ENCODE measurements at places on chromosomes 4 and X.

DNA sequence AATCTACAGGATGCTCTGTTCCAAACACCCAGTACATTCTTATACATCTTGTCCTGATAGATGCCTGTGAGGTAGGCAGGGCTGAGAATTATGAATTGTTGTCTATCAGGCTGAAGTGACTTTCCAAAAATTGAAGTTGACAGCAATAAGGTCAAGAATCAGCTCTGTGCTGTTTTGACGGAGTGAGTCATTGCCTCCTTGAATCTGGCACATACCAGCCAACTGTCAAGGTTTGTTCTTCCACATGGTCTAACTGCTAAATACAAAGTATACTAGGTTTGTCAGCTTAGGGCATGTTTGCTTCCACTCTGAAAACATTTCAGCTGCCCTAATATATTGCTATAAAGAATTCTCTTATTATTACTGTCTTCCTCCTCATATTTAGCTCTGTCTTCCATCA, 32.3 kb downstream of the SH3RF1 start:
- DNase-seq: no peak

- DNase-seq: no peak
Observed at GRCh38 chr4:172819353-172819752, 349.3 kb upstream of the GALNT7 start.

DNA sequence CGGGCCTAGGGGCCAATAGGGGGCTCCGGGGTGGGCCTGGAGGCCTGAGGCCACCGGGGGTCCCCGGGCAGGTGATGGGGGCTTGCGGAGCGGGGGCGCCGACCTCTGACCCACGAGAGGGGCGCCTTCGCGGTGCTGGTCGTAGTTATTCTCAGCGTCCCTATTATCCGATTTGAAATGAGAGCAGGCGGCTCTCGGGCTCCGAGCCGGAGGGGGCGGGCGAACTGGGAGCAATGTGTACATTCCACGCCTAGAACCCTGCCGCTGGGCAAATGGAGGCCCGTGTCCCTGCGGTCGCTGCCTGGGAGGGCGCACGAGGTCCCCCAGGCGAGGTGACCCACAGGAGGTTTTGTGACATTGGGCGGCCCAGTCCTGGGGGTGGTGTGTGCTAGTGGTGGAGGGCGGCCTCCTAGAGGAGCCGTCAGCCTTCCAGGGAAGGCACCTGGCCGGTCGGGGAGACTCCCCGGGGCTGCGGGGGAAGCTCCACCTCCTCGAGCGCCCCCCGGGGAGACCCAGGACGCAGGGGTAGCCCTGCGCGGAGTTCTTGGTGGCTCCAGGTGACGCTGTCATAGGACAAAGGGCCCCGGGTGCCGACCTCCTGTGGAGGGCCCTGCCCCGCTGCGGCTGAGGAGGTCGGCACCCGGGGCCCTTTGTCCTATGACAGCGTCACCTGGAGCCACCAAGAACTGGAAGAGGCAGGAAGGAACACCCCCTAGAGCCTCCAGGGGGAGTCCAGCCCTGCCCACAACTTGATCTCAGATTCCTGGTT, 102.6 kb upstream of the PRKX start:
- peak; percentile 71 for DNase-seq

DNA sequence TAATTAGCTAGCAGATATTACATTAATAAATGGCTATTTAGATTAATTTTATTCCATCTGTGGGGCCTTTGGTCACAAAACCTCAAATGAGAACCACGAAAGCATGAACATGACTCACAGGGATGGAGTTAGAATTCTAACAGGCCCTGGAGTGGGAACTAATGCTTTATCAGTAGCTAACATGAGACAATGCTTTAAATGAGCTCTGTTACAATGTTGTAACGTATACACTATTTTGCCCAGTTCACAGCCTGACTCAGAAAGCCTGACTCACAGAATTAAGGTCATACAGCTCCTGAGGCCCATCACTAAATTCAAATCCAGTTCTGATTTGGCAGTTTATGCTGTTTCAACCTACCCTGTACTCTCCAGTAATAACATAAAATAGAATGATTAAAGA, 23.2 kb downstream of the VEGFC start:
- no peak for DNase-seq

GRCh38 chrX:139121616-139122286, 408.8 kb upstream of the F9 start:
- no peak for DNase-seq

DNA sequence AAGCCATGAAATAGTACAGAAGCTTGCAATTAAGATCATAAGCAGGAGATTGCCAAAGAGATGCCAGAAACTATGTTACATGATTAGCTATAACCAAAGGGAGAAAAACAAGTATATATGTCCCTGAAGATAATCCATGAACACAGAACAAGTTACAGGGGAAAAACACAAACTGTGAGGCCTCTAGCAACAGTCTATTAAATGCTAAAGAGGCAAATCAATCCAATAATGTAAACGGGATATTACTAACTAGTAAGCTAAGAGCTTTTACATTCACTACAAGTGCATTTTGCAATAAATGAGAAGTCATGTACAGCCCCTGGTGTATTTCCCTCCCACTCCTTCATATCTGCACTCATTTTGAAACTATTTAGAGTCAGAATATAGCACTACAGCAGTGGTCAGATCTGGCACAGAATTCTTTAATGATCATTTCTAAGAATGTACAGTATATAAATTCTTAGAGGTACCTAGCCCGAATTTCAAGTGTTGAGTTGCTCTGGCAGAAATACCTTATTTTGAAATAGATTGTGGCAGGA, 449.8 kb upstream of the SMIM31 start:
- DNase-seq: no peak
